ENCODE measurements at places on chromosomes 7 and 10.

DNA sequence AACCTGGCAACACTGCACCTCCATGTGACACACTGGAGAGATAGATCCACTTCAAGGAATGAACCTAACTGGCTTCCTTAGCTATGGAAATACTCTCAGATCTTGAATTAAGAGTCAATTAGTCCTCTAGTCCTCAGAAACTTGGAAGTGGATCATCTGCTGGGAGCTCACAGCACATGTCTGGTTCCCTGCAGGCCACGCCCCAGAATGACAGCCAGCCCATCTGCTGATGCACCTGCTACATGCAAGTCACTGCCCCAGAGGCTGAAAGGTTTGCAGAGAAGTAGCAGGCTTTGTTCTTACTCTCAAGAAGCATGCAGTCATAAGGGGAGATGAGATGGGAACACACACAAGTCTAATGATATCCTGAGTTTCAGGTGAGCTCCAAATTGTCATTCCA lies 275.9 kb downstream of the SKAP2 start:
- no peak for DNase-seq

GRCh38 chr10:132665946-132666704 lies 119.8 kb downstream of the NKX6-2 start:
- DNase-seq, result no peak

DNA sequence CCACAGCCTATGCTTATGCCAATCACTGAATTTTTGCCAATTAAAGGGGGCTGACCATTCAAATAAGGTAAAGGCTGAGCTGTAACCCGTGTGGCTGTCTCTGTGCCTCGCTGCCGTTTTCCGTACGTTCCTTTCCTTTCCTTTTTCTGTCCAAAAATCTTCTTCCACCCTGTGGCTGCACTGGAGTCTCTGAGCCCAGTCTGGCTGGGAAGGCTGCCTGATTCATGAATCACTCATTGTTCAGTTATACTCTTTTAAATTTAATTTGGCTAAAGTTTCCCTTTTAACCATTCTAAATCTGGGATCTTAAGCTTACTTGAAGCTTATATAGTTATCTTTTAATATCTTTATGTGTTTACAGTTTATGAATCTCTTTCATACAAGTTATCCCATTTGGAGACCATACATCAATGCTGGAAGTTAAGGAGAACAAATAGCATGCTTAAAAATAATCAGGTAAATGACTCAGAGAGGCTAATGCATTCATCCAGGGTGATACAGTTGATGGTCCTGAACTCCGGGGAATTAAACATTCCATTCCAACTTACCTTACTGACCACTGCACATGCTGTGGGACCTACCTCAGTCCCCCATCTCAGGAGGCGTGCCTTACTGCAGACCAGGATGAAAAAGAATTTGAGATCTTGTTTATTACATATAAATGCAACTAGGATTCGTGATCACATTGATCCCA lies 385.3 kb upstream of the ADARB2 start:
- no peak for DNase-seq

GRCh38 chr7:156656598-156656997 lies 16.0 kb downstream of the RNF32 start:
- no peak for DNase-seq

GRCh38 chr10:112269266-112269665 lies 13.9 kb upstream of the TECTB start:
- DNase-seq, result no peak

DNA sequence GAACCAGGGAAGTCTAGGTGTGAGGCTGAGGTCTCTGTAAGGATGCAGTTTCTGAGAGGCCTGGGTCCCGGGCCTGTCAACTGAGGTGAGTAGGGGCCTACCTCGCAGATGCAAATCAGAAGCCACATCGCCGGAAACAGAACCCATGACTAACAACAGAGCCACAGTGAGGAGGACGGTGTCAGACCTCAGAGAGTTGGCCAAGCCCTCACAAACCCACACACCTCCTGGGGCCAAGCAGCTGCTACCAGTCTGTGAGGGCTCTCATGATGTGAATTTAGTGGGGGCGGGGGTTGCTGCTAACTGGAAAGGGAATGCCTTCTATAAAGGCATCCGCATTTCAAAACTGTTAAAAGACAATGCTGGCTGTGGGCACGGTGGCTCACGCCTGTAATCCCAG lies 103.0 kb downstream of the COBL start:
- no peak for DNase-seq

- DNase-seq, result no peak
These were observed 179.1 kb downstream of the RPS24 start for GRCh38 chr10:78212786-78213175.

GRCh38 chr7:23011222-23011924 lies 2.6 kb downstream of the HYCC1 start:
- no peak for DNase-seq

- DNase-seq, result no peak
These were observed 471.7 kb upstream of the GALNT17 start for GRCh38 chr7:70660154-70660818.

DNA sequence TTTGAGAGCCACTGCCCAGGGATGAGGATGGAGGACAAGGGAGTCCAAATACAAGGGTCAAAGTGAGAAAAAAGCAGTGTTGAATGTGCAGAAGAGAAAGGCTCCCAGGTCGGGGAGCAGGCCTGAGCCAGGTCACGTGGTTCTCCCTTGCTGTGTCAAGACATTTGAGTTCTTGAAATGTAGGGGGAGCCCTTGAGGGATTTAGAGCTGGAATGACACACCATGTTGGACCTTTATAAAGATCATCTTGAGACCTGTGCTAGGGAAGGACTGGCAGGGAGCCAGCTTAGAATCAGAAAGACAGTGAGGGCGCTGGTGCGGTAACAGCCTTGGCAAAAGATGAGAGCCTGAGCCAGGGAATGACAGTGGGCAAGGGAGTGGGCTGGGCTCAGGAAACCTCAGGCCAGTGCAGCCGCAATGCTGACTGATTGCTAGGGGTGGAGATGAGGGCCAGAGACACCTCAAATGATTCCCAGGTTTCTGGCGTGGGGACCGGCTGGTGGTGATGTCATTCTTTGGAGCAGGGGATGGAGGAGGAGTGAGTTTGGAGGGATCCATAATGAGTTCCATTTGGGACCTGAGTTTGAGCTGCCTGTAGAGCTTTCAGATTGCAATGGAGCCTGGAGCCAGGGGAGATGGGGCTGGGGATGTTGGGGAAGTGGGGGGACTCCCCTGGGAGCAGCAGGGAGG lies 120.1 kb downstream of the PTPN20 start:
- no peak for DNase-seq

GRCh38 chr7:46515844-46516590 lies 594.9 kb upstream of the IGFBP3 start:
- no peak for DNase-seq

- no peak for DNase-seq
These were observed 498.3 kb downstream of the GFRA1 start for GRCh38 chr10:115774721-115775120.

DNA sequence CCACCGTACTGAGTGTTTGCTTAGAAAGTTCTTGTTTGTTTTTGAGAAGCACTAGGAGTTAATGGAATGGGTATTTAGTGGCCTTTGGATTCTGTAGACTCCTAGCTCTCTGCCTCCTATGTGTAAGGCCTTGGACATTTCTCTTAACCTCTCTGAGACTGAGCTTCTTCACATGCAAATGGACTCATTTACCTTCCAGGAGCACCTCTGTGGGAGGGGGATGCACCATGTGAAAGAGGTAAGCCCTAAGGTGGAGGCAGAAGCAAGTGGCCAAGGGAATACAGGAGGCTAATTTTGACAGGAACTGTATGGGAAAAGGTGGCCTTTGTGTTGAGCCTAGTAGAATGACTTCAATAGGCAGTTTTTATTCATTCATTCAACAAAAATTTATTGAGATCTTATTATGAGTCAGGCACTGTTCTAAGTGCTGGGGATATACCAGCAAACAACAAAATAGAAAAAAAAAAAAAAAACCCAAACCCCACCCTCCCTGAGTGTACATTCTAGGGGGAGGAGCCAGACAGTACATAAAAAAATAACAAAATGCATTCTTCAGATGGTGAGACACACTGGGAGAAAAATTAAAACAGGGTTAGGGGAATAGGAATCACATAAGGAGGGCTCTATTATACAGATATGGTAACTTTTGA lies 9.2 kb upstream of the EPHA1 start:
- DNase-seq, result no peak

- no peak for DNase-seq
These were observed 543.8 kb upstream of the NRP1 start for GRCh38 chr10:33878238-33878786.

GRCh38 chr7:15033039-15033438 lies 130.5 kb upstream of the DGKB start:
- DNase-seq, result no peak

GRCh38 chr10:121288864-121289661 lies 309.2 kb downstream of the FGFR2 start:
- no peak for DNase-seq

- DNase-seq, result no peak
These were observed 8.0 kb upstream of the DMTF1 start for GRCh38 chr7:87144173-87144657.

- DNase-seq, result no peak
These were observed 21.7 kb downstream of the DOCK4 start for GRCh38 chr7:112184455-112184854.

DNA sequence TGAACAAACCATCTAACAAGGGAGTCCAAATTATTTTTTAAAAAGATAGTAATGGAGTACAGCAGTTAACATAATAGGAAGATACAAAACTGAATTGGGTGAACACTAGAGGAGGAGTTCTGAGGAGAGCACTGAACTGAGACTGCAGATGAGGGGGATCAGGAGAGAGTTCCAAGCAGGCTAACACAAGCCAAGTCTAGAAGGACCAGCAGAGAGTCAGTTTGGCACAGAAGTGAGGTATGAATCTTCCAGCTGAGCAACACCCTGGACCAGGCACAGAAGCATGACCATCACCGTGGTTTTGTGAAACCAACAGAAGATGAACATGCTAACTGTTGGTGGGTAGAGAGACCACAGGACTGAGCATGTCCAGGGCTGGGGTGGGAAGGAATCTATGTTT lies 30.8 kb upstream of the PLCE1 start:
- no peak for DNase-seq

- DNase-seq, result no peak
These were observed 261.5 kb upstream of the NPSR1 start for GRCh38 chr7:34396437-34397064.

DNA sequence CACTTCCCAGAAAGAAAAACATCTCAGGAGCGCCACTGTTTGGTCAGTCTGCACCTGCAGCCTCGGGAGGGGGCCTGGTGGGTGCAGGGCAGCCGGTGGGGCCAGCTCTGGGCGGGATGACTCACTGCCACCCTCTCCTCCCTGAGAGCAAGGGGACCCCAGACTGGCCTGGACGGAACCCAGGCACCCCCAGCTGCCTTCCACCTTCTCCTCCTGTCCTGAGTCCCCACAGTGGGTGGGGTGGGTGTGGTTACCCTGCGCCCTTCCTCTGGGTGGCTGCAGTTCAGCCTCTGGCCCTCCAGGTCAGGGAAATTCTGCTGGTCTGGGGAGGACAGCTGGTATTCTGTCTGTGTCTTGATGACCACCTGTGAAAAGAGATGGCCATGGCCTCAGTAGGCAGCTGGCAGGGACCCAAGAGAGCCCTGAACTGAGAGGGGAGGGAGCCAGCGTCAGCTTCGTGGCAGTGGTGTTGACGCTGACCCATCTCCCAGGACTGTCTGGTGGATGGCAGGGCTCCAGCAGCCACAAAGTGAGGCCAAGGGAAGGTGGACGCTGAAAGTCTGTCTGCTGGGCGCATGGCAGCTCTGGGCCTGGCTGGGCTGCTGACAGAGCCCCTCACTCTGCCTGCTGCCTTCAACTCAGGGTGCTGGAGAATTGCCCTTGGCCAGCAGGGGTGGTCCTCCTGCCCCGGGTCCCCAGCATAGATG lies 8.9 kb downstream of the CALY start:
- DNase-seq, result no peak

DNA sequence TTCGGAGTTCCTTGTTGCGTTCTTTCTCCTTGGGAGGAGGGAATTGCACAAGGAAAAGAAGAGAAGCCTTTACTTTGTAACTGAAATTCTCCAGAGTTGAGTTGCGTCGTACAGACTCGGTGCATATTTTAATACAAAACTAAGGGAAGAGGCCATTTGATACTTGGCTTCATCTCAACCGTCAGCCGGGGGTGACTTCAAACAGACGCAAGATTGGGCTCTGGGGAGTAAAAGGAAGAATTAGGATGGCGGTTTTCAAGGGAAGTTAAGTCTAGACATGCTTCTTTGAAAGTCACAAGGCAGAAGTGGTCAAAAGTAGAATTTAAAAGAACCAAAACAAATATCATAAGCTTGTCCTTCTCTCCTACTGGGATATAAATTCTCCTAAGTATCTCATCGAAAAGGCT lies 1.6 kb downstream of the PRR15 start:
- DNase-seq, result no peak

DNA sequence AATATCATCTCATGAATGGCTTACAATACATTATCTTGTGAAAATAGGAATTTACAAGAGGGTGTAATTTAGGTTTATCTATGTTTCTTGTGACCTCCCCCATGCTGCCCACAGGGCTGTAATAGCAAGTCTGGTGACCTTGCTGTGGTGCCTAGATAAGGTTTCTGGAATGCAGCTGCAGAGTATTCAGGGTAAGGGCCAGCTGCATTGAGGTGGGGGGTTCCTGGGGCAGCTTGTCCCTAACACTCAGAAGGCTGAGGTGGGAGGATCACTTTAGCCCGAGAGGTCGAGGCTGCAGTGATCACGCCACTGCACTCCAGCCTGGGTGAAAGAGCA lies 5.3 kb upstream of the DHTKD1 start:
- no peak for DNase-seq

GRCh38 chr7:69349291-69349690 lies 249.0 kb upstream of the AUTS2 start:
- no peak for DNase-seq

- no peak for DNase-seq
These were observed 21.4 kb downstream of the TMEM196 start for GRCh38 chr7:19752020-19752419.

GRCh38 chr10:107718864-107719263 lies 554.4 kb upstream of the SORCS1 start:
- no peak for DNase-seq

DNA sequence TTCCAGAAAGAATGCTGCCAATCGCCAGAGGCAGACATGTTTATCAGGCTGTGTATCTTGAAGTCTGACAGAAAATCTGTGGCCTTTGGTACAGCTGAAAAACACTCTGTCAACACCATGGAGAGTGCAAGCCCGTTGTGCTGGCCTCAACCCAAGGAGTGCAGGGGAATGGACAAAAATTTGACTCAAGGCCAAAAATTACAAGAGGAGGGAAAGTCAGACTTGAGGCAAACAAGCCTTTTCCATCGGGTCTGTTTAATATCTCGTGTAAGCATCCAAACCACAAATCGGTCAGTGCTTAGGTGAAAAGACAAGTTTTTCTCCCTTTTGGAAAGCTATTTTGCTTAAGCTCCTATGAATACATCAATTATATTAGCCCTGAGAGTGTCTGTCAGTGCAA lies 305.3 kb upstream of the NFE2L3 start:
- peak; percentile 87 for DNase-seq

GRCh38 chr7:16670021-16670420 lies 24.0 kb downstream of the BZW2 start:
- DNase-seq, result no peak
